Breast epithelium (tissue), 4 donors: ENCODE measurements at places on chromosomes 5 and 9. TPM values are rescaled to one million over a fixed set of nuclear protein-coding genes. Genes with fewer than 3 reads are reported as not detected.

DNA sequence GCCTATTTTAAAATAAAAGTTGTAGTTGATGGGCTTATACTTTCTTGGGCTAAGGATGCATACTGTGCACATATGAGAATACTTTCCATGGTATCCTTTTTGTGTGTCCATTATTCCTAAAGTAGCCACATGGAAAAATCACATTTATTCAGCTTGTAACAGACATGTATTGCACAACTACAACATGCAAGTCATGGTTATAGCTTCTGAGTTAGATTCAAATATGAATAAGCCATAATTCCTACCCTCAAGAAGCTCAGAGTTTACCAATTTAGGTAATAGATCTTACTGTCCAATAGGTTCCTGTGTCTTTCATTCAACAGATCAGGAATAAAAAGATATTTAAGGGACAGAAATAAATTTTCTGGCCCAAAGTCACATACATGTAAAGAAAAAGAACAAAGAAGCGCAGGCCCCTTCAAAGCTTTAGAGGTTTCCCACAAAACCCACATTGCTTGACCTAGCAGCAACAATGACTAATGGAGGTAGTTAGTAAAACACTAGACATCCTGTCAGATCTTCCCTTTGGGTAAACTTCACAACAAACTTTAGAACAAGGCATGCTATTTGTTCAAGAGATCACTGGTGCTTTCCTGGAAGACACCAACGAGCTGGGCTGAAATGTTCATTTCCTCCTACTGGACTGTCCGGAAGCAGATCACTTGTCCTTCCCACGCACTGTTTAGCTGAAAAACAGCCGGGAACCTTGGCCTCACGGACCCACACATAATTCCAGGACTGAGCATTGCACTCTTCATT is 78.4 kb upstream of the ITGA1 start:
- DNase-seq = no peak

Gene INPP5E
- total RNA-seq = 6.2 TPM

- no peak for DNase-seq
Observed at GRCh38 chr5:138809391-138809790, 56.2 kb downstream of the CTNNA1 start.

Gene HSPB3
- total RNA-seq = not detected

DNA sequence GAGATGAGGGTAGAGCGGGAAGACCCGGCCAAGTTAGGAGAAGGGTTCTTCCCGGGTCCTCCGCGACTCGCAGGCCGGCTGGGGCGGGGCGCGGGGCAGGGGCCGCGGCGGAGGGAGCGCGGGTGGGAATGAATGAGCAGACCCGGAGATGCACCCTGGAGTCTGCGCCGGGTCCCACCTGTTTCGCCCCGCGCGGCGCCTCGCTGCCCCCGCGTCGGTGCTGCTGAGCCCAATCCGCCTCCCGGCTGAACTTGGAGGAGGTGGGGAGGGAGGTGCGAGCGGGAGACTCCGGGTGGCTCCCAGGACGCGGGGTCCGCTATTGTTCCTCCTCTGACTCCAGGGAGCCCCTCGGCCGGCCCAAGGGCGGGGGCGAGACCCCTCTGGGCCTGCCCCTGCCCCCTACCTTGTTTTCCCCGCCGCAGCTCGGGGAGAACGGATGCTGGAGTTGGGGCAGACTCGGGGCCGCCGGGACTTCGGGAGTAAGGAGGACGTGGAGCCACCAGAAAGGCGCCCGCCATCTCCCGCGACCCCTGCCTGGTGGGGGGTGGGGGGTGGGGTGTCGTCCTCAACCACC is 659 bp downstream of the RAI14 start:
- DNase-seq = peak; percentile 55

Gene CCDC127
- 5.6 TPM for total RNA-seq

DNA sequence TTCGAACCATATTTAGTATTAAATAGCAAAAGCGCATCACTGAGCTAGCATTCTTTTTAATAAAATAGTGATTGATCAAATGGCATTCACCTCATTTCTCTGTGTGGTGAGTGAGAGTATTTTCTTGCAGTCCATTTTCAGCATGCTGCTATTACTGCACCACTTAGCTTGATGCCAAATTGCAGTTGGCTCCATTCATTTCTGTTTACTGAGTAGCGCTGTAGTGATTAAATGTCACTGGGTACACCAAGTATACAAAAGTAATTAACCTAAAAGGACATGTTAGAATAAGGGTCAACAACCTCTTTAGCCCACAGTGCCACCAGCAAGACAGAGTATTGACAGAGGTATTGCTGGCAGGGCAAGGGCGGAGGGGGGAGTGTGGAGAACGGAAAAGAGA is 122.0 kb downstream of the TLE4 start:
- no peak for DNase-seq

Gene PCDHGB4
- total RNA-seq = 5.3 TPM

DNA sequence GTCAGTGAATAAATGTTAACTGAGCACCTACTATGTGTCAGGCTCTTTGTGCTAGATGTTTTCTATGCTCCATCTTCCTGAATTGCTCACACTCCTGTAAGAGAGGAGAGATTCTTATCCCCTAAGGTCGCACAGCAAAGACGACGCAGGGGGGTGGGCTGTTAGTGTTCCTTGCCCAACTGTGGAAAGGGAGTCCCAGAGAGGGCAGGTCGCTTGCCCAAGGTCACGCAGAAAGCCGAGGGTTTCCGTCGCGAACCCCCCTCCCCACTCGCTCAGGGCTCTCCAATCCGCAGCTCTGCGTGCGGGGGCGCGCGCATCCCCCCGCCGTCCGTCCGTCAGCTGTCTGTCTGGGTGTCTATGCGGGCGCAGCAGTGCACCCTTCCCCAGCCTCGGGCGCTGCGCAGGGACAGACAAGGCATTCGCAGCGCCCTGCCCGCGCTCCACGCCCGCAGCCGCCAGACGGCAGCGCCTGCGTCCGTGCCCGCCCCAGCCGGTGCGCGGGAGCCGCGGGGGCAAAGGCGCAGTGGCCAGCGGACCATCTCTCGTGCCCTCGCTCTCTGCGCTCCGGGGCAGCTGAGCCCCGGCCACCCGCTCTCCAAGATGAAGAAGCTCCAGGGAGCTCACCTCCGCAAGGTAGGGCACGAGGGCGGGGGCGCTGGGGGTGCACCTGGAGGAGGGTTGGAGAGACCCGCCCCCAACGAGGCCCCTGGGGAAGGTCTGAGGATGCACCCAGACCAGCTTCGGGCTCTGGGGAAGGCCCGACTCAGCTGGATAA is at the start of gene SLC6A7:
Gene SLC6A7 (plus strand): TSS at position 335 of the 775 bp plus-strand sequence. CDS start 266 bp downstream, at position 601.
- DNase-seq = no peak

Gene PCDHB15
- total RNA-seq = 3.3 TPM

- no peak for DNase-seq
Observed at GRCh38 chr5:109143031-109143430, 266.7 kb downstream of the PJA2 start.

Gene GFPT2
- 52.5 TPM for total RNA-seq

Gene CER1
- total RNA-seq = not detected

DNA sequence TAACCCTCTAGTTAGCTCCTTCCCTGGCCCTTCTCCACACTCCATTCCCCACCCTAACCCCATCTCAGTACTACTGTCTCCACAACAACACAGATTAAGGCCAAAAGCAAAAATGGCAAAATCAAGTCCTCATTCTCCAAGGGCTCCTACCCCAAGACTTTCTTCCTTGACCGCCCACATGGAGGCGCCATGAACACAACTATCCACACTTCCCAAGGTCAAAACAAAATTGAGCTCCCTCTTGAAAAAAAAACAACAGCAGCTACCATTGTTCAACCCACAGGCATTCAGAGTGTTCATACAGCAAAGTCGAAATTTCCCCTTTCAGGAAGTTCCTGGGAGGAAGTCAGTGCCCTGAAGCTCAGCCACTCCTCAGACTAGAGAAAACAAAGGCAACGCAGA is 54.4 kb downstream of the GNAQ start:
- peak; percentile 34 for DNase-seq

Gene POC5
- 22.9 TPM for total RNA-seq

GRCh38 chr5:74539986-74540385 is 100.5 kb downstream of the ENC1 start:
- DNase-seq = no peak

- DNase-seq = no peak
Observed at GRCh38 chr9:114465417-114465816, 39.9 kb downstream of the WHRN start.

GRCh38 chr5:170501361-170501760 is 2.5 kb upstream of the KCNIP1 start:
- DNase-seq = no peak

- DNase-seq = peak; percentile 48
Observed at GRCh38 chr9:100111235-100111634, 12.2 kb downstream of the INVS start.

Gene ERBIN
- 97.7 TPM for total RNA-seq

DNA sequence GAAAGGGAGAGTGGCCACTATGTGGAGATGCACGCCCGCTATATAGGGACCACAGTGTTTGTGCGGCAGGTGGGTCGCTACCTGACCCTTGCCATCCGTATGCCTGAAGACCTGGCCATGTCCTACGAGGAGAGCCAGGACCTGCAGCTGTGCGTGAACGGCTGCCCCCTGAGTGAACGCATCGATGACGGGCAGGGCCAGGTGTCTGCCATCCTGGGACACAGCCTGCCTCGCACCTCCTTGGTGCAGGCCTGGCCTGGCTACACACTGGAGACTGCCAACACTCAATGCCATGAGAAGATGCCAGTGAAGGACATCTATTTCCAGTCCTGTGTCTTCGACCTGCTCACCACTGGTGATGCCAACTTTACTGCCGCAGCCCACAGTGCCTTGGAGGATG is 19.8 kb downstream of the RGMB start:
- no peak for DNase-seq

- no peak for DNase-seq
Observed at GRCh38 chr5:73284985-73285384, 112.0 kb downstream of the TMEM174 start.
